RCC 7860 (cell line): ENCODE measurements at places on chromosomes 5 and 9.

GRCh38 chr5:170524576-170524975 is 20.8 kb downstream of the KCNIP1 start:
- DNase-seq = no peak

DNA sequence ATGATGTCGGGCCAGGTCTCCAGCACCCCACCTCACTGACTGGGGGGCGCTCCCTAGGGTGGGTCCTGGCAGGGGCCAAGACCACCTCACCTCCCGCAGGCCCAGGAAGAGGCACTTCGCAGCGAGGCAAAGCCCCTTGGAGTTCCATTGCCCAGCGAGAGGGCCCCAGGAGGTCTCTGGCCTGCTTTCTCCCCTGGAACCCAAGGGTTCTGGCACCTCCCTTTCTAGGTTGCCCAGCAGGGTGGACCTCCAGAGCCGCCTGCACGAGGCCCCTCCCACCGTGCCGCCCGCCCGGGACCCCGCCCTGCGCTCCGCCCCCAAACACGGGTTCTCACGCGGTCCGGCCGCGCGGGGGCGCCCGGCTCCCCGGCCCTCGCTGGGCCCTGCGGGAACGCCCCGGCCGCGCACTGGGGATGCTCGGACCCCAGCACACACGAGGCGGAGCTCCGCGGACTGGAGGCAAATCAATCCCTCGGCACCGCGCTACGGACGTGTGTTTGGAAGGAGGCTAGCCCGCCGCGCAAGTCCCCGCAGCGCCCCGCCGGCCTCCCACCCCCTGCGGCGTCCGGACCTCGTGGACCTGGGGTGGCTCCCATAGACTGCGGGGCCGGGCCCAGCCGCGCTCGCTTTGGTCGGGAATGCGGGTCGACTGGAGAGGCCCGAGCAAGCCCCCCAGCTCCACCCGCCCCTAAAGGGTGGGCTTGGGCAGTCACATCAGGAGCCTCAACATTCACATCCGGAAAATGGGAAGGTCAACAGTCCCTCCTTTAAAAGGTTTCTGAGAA is 99.5 kb upstream of the LMX1B start:
- DNase-seq = no peak

GRCh38 chr9:70594386-70594944 is 180.0 kb upstream of the KLF9 start:
- DNase-seq = no peak

- no peak for DNase-seq
These were observed 247.2 kb downstream of the CDH10 start for GRCh38 chr5:24397601-24398000.

GRCh38 chr9:98614941-98615340 is 93.8 kb downstream of the GABBR2 start:
- no peak for DNase-seq

DNA sequence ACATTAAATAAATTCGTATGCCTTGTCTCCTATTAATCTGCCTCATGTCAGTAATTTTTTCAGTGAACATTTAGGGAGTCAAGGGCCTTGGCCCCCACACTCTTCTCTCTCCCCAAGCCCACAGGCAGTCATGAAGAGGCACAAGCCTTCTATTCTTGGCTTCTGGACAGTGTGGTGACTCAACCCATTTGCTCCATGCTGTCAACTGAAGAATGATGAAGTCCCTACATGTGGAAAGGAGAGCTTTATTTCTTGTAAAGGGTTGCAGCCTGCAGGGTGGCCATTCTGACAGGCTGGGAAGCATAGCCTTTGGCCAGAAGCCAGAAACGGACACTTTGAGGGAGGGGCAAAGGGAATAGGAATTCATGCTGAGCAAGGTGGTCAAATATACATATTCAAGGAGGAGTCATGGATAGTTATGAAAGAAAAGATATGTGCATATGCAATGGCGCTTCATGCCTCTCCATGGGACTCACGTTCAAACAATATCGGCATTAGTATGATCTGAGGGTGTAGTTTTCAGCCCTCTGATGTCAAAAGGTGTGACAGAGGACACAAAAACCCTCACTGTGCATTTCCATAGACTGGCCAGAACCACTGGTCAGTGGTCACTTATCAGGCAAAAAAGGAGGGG is 31.3 kb downstream of the ANKRA2 start:
- DNase-seq = no peak

DNA sequence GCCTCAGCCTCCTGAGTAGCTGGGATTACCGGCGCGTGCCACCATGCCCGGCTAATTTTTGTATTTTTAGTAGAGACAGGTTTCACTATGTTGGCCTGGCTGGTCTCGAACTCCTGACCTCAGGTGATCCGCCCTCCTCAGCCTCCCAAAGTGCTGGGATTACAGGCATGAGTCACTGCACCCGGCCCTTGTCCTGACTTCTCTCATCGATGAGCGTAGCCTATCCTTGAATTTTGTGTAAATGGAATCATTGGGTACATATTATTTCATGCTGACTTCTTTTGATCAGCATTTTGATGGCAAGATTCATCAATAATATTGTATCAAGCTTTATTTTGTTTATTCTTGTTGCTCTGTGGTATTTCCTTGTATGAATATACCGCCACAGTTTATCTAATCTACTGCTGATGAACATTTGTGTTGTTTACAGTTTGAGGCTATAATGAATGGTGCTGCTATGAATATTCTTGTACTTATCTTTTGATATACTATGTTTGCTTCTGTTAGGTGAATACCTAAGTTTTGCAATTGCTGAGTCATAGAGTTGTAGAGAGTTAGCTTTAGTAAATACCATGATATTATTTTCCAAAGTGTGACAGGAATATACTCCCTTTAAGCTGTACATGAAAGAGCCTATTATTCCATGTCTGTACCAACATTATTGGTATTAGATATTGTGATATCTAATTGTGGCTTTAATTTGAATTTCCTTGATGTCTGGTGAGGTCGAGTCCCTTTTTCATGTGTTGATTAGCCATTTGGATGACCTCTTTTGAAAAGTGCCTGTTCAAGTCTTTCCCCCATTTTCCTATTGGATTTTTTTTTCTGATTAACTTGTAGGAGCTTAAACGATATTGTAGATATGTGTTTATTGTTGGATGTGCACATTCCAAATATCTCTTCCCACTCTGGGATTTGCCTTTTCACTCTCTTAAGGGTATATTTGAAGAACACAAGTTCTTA is 107.5 kb downstream of the RGS3 start:
- DNase-seq = no peak

- no peak for DNase-seq
These were observed 15.8 kb downstream of the BTF3 start for GRCh38 chr5:73513996-73514395.

DNA sequence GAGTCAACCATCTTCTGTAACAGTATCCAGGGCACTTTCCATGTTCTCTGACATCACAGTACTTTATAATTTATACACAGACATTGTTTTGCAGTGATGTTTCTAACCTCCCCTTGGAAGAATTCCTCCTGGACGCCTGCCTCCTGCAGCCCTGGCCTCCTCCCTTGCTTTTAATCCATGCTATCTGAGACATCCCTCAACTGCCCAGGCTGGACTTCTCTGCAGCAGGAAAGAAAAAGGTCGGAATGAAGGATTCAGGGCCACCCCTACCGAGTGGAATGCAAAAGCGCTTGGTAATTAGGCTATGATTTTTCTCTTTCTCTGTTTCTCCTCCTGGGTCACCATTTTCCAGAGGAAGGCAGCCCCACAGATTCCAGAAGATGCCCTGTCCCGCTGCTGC is 47.0 kb upstream of the SHC3 start:
- DNase-seq = no peak

DNA sequence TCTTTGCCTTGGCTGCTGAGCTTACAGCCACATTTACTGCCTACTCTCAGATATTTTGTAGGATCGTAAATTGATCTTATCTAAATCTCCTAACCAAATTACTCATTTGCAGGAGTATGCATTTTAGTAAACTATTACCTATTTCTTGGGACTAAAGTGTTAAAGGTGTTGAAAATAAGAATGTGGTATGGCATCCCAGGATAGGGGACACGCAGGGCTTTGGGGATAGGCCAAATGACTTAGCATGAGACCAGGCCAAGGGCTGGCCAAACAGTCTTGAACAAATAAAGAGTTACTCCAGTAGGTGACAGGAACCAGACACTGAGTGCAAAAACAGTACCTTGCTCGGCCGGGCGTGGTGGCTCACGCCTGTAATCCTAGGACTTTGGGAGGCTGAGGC is 25.1 kb downstream of the TBC1D2 start:
- no peak for DNase-seq

- no peak for DNase-seq
These were observed 144.4 kb downstream of the NSG2 start for GRCh38 chr5:174189654-174190541.

GRCh38 chr5:121313886-121314285 is 537.8 kb upstream of the FTMT start:
- no peak for DNase-seq
